ELF-1 (cell line): ENCODE measurements at places on chromosomes 7 and 10.
A peak's percentile ranks its signal among the peaks of the same experiment; 100 is the strongest.

DNA sequence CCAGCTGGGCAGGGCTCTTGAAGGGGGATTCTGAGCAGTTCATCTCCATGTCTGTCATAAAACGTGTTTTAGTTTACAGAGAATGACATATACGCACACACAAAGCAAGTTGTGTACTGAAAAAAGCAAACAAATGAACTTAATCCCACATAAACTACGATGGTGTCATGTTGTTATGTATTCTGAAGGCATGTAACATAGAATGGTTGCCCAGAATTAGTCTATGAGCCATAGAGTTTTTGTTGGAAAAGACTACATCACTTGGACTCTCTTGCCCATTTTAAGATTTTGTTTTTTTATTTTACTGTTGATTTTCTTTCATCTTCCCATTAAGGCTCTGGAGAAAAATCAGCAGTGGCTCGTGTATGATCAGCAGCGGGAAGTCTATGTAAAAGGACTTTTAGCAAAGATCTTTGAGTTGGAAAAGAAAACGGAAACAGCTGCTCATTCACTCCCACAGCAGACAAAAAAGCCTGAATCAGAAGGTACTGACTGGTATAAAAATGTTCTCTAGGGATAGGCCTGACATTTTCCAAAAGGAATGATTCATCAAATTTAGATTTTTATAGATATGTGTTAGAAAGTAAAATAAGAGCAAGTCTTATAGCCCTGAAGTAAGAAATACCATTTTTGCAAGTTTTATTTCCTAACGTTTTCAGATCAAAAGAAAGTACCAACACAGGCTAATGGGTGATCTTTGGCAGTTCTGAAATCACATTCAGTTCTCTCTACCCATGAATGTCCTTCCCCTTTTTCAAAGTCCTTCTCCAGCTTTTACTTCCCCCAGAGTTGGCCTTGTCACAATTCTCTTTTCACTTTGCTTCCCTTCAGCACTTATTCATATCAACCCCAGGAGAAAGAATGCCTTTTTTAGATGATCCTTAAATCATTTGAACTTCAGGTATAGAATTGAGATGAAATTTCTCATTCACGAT, 18.9 kb downstream of the CEP55 start:
- DNase-seq = no peak

GRCh38 chr10:97851341-97852001, 1.8 kb downstream of the GOLGA7B start:
- DNase-seq = no peak

GRCh38 chr10:29987471-29987870, 71.9 kb downstream of the JCAD start:
- no peak for DNase-seq

- DNase-seq = no peak
These were observed 189.5 kb upstream of the CDC14C start for GRCh38 chr7:48734695-48735406.

GRCh38 chr7:113768387-113768786, 150.4 kb downstream of the PPP1R3A start:
- DNase-seq = no peak

- DNase-seq = peak; percentile 47
These were observed 90.9 kb downstream of the DIP2C start for GRCh38 chr10:598415-599170.

- no peak for DNase-seq
These were observed 15.0 kb upstream of the MYH16 start for GRCh38 chr7:99257675-99258074.

- DNase-seq = no peak
These were observed 582 bp downstream of the STEAP2 start for GRCh38 chr7:90212149-90212495.

DNA sequence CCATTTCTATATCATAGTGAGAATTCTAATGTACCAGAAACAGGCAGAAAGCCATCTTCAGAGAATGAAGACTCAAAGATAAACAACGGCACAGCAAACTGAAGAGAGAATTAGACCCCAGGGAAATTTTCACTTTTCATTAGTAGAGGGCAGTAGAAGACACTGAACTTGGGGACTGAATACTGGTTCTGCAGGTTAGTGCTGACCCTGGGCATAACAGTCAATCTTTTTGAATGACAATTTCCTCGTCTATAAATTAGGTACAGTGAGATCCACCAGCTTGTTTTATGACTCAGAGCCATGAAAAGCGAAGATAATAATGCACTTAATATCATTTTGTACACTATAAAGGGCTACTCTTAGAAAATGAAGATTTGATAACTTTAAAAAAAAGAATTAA, 13.7 kb downstream of the FKBP14 start:
- no peak for DNase-seq

- no peak for DNase-seq
These were observed 78.3 kb downstream of the MMRN2 start for GRCh38 chr10:86878983-86879713.

DNA sequence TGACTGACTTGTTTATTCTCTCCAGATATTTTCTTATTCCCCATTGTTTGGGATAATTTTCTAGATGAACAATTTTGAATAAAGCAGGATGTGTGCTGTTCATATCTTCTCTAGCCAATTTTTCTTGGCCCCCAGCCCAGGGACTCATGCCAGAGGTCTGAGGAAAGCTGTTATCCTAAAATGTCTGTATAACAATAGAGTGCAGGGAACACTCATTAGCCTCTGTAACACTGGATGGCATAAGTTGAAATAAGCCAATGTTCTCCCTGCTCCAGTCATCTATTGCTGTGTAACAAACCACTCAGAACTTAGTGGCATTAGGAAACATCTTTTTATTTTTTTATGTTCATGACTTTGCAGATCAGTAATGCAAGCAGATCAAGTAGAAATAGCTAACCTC, 121.7 kb upstream of the TRIM24 start:
- DNase-seq = no peak

- DNase-seq = no peak
These were observed 5.6 kb downstream of the RHBDD2 start for GRCh38 chr7:75884476-75884875.

DNA sequence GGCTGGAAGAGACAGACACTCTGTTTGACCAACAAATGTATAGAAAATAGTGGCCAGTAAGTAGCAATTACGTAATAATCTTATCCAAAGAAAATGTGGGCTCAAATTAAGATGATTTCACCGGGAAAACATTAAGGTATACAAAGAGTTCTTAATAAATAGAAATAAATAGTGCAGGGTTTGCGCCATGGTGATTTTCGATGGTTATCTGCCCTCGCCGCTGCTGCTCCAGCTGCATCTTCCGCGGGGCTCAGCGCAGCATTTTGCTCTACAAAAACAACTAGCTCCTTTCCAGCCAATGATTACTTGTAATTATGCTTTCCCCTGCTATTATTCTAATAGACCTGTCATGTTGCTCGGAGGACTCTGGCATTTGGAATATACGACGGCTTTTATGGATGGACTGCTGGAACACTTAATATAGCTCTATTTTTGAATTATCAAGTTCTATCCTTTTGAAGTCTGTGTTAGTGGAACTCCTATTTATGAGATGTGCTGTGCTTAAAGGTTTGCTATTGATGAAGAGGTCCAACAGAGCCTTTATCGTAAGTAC, 103.8 kb downstream of the BUB3 start:
- no peak for DNase-seq

GRCh38 chr10:4067531-4067930, 282.5 kb upstream of the KLF6 start:
- no peak for DNase-seq

- DNase-seq = no peak
These were observed 82.4 kb downstream of the KLF6 start for GRCh38 chr10:3702569-3702968.

DNA sequence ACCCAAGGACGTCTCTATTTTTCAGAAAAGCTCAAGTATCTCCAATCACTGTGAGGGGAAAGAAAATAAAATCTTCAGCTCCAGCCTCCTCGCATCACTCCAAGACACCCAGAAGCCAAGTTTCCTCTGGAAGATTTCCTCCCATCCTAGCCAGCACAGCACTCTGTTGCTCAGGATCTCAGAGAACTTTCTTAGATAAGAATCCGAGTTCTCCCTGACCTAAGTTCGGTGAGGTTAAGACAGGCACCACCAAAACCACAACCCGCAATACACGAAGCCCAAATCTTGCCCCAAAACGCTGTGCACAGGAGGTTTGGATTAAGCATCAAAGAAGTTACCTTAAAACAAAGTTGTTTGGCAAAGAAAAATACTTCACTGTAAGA, 4.2 kb downstream of the FAM53B start:
- no peak for DNase-seq

DNA sequence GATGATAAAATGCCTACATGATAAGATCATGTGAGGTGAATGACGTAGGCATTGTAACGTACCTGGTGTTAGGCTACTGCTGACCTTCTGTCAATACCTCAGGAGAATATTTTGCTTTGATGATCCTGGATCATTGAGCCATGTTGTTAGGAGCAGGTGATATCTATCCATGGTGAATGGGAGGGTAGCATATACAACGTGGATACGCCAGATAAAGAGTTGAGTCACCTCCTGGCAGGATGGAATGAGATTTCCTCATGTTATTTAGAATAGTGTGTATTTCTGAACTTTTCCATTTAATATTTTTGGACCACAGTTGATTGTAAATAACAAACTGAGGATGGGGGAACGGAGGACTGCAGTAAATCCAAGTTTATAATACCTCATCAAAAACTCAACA, 11.8 kb upstream of the CLDN12 start:
- DNase-seq = no peak

DNA sequence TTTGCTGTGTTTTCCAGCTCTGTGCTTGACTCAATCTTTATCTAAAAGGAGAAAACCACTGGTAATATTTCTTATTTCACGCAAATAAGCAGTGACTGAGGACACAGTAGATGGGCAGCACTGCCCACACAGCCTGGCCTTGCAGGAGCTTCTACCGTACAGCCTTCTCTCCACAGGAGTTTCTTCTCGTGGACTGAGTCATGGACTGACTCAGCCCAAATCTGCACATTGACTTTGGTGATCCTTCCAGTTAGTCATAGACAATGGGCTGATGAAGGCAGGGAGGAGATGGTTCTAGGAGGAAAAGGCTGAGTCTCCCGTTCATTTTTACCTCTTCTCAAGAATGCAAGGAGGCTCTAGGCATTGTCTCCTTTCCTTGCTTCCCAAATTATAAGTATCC, 200.7 kb downstream of the RAPGEF5 start:
- no peak for DNase-seq

DNA sequence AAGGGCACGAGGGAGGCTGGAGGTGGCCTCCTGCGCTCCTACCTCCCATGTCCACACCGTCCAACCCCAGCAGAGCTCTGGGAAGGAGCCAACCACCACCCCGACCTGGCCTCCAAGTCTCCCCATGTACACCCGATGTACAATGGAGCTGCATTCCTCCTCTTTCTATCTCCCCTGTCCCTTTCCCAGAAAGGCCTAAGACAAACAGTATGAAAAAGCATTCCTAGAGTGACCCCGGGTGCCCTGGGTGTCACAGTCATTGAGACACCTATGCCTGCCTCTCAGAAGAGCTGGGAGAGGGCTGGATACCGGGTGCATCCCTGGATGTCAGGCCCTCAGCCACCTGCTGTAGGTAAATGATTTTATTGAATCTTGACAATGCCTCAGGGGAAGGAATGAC, 248.1 kb downstream of the EMX2 start:
- no peak for DNase-seq

DNA sequence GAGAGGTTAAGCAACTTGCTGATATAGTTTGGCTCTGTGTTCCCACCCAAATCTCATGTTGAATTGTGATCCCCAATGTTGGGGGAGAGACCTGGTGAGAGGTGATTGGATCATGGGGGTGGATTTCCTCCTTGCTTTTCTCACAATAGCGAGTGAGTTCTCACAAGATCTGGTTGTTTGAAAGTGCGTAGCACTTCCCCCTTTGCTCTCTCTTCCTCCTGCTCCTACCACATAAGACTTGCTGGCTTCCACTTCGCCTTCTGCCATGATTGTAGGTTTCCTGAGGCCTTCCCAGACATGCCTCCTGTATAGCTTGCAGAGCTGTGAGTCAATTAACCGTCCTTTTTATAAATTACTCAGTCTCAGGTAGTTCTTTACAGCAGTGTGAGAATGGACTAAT, 13.5 kb upstream of the ZNRF2 start:
- no peak for DNase-seq

GRCh38 chr10:98832738-98833137, 386.0 kb upstream of the HPS1 start:
- DNase-seq = no peak

GRCh38 chr7:27923642-27923980, 183.6 kb downstream of the TAX1BP1 start:
- no peak for DNase-seq

- no peak for DNase-seq
These were observed 537.1 kb upstream of the POM121L12 start for GRCh38 chr7:52498366-52498765.

DNA sequence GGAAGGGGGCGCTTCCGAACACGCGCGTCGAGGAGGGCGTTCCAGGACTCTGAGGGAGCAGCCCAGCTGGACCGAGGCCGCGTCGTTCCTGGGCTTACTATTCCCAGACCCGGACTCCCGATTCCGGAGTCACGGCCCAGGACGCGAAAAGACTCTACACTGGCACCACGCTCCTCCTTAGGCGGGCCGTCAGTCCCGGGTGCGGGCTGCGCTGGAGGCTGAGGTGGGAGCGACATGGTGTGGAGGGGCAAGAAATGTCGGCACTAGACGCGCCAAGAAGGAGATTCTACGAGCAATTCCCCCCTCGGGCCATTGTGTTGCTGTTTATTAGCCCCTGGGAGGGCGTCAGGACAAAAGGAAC, 584 bp upstream of the RUNDC3B start:
- no peak for DNase-seq

- DNase-seq = no peak
These were observed 8.5 kb upstream of the GLCCI1 start for GRCh38 chr7:7959979-7960670.

- DNase-seq = no peak
These were observed 4.7 kb downstream of the NFE2L3 start for GRCh38 chr7:26156451-26157420.

DNA sequence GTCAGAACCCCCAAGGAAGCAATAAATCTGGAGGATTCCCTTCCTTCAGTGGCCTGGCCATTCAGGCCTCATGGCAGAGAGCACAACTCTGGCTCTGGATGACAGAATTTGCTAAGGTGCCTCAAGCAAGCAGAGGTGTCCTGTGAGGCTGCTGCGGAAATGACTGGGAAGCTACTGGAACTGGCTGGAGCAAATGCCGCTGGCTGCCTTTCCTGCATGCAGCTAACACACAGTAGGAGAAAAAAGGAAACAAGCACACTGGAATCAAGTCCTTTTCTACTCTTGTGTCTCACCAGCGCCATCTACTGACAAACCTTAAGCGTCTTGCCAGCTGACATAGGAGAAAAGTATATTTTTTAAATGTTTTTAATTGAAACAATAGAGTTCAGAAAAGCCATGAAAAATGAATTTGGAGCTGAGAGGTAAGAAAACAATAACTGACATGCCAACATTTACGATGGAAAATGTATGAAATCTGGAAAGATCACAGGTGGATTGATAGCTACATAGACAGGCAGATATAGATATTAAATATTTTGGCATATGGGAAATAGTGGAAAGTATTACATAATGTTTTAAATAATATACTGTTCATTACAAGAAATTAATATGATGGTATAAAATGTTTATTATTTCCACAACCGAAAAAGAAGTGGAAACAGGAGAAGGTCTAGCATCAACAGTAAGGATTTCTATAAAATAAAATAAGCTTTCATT, 951.6 kb downstream of the ANKRD7 start:
- peak; percentile 97 for DNase-seq
